Mesothelial cell of epicardium (in vitro differentiated cells): ENCODE measurements at places on chromosomes 2 and 18. TPM values are rescaled to one million over a fixed set of nuclear protein-coding genes. Genes with fewer than 3 reads are reported as not detected.

APOB gene
- total RNA-seq = 0.13 to 0.23 TPM (median 0.22 TPM) in 3 replicates

ST3GAL5 gene
- total RNA-seq = 23.2 to 28.6 TPM (median 25.8 TPM) in 3 replicates

ANO7 gene
- 3.8 to 4.5 TPM (median 3.8 TPM) in 3 replicates for total RNA-seq

UGT1A10 gene
- not detected in 3 replicates for total RNA-seq

- H3K36me3 ChIP-seq = no peaks in the 10 kb centered on the region
- H3K27me3 ChIP-seq = no peaks in the 10 kb centered on the region
- no peak for DNase-seq
- H3K4me1 ChIP-seq = peaks cover 37% of the 10 kb centered on the region
- no peak overlapping the region for H3K4me3 ChIP-seq
- peak overlapping the region; percentile 71 for H3K27ac ChIP-seq
Observed at GRCh38 chr2:239303711-239304532, 96.9 kb downstream of the HDAC4 start.

- no peak overlapping the region for H3K27ac ChIP-seq
- peaks cover 4% of the 10 kb centered on the region for H3K4me1 ChIP-seq
- no peak for DNase-seq
- no peak overlapping the region for H3K4me3 ChIP-seq
Observed at GRCh38 chr2:126933711-126934091, 35.0 kb downstream of the TEX51 start.

- peaks cover 1% of the 10 kb centered on the region for H3K27me3 ChIP-seq
- no peak overlapping the region for H3K27ac ChIP-seq
- no peaks in the 10 kb centered on the region for H3K36me3 ChIP-seq
- H3K4me1 ChIP-seq = peaks cover 9% of the 10 kb centered on the region
- DNase-seq = no peak
Observed at GRCh38 chr2:191030521-191031154, 16.7 kb upstream of the STAT1 start.
